ENCODE measurements at places on chromosomes 5 and 9.

GRCh38 chr9:76374783-76375559, 19.3 kb downstream of the RFK start:
- no peak for DNase-seq

- peak; percentile 32 for DNase-seq
These were observed 131.8 kb upstream of the IER5L start for GRCh38 chr9:129309906-129310305.

GRCh38 chr9:36704148-36704547, 131.5 kb downstream of the MELK start:
- no peak for DNase-seq

GRCh38 chr5:176418251-176418650, 1.9 kb upstream of the CLTB start:
- no peak for DNase-seq

- no peak for DNase-seq
These were observed 464.0 kb downstream of the PTPRD start for GRCh38 chr9:10148796-10149195.

GRCh38 chr9:71465392-71465791, 302.9 kb downstream of the CEMIP2 start:
- no peak for DNase-seq

DNA sequence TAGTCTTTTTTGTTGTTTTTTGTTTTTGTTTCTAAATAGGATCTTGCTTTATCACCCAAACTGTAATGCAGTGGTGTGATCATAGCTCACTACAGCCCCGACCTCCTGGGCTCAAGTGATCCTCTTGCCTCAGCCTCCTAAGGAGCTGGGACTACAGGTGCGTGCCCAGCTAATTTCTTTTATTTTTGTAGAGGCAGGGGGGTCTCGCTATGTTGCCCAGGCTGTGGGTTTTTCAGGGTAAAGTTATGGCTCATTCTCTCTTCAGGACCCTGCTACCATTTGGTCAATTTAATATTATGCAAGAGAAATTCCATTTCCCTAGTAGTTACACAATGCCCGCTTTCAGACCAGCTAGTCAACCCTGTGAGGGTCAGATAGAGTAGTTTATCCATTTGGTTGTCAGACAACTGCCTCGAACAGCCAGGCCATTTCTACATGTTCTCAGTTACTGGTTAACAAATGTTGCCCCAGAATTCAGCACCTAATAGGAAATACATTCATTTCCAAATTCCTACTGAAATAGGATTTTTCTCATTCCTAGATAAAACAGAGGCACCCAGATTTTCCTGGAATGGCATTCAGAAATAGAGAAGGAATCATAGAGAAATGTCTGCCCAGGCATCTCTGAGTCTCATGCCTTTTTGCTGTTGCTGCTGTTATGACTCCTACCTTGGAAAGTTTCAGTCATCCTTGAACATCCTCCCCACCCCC, 6.4 kb upstream of the GLIS3 start:
- no peak for DNase-seq

DNA sequence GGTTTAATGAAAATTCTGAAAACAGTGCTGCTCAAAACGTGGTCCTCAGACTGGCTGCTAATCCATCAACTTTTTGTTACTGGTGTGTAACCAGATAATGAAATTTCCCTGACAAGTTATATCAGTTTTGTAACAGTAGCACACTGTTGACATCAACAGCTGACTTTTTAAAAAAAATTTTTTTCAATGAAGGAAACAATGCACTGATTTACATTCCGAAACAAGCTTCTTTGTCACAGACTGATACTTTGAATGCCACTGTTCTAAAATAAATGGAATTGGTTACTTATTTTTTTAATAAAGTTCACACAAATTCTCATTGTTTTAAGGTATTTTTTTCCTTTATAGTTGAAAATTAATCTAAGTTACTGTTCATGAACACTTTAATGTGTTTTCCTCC, 169.1 kb downstream of the NIPBL start:
- DNase-seq = no peak

- DNase-seq = no peak
These were observed 1.9 kb downstream of the FUT7 start for GRCh38 chr9:137030006-137030405.
